MG63 (cell line): ENCODE measurements at places on chromosomes 2 and 18.

GRCh38 chr2:66164470-66164869 is 270.5 kb upstream of the MEIS1 start:
- DNase-seq, result no peak

GRCh38 chr2:65357095-65357958 is 75.1 kb downstream of the SPRED2 start:
- no peak for DNase-seq

DNA sequence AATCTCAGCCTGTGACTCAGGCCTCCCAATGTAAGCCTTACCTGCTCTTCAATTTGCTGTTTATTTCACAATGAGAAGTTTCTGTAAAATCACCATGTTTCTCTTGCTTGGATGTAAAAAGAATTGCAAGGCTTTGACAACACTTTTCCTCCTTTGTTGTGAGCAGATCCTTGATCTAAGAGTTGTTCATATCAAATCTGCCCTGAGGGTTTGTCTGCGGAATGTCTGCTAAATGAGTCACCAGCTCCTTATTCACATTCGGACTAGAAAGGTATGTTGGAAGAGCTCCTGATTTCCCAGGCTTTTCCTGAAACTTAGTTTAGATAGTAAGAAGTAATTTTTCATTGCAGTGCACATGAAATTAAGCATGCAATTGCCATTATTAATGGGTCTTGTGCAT is 268.2 kb upstream of the TCF4 start:
- DNase-seq, result peak; percentile 56

DNA sequence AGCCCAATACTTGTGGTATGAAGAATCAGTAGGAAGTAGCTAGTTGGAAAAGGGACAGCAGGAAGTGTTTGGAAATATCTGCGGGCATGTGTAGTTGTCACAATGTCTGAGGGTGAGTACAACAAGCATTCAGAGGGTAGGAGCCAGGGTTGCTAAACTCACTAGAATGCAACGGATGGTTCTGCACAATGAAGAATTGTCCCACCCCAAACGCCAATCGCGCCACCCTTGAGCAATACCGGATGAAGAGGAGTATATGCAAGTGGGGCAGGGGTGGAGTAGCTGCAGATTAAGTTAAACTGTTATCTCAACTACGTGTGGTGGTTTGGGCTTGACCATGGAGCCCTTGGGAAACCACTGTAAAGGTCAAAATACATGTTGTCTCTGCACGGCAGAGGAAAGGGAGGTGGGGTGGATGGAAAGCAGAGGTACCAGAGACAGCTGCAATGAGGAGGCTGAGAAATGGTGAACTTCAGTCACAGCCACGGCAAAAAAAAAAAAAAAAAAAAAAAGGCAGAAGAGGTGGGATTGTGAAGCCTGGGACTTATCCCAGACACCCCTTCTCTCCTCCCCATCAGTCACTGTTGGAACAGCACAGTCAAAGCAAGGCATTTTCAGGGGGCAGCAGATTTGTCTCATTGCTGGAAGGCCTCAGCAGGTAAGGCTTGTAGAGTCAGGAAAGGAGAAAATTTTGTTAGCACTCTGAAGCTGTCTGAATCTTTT is 5.2 kb downstream of the CCL20 start:
- DNase-seq, result peak; percentile 71

- DNase-seq, result no peak
Observed at GRCh38 chr2:141611176-141611571, 519.6 kb downstream of the LRP1B start.

GRCh38 chr2:23522726-23523372 is 137.9 kb downstream of the KLHL29 start:
- no peak for DNase-seq

DNA sequence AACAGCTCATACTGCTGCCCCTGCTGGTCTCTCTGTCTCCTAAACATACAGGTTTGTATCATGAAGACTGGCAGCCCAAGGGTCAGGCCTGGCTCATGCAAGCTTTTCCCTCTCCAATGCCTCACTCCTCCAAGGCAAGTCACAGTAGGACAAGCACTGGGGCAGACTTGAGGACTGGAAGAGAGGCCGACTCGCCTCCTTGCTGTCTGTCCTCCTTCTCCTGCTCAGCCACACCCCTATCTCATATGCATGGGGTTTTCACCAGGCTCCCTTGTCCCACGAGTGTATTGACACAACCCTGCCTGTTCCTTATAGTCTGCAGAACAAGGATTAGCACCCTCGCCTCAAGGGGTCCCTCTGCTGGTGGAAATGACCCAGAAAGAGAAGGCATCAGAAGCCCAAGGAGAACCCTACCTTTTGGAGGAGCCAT is 223.7 kb downstream of the SOX11 start:
- DNase-seq, result peak; percentile 19

DNA sequence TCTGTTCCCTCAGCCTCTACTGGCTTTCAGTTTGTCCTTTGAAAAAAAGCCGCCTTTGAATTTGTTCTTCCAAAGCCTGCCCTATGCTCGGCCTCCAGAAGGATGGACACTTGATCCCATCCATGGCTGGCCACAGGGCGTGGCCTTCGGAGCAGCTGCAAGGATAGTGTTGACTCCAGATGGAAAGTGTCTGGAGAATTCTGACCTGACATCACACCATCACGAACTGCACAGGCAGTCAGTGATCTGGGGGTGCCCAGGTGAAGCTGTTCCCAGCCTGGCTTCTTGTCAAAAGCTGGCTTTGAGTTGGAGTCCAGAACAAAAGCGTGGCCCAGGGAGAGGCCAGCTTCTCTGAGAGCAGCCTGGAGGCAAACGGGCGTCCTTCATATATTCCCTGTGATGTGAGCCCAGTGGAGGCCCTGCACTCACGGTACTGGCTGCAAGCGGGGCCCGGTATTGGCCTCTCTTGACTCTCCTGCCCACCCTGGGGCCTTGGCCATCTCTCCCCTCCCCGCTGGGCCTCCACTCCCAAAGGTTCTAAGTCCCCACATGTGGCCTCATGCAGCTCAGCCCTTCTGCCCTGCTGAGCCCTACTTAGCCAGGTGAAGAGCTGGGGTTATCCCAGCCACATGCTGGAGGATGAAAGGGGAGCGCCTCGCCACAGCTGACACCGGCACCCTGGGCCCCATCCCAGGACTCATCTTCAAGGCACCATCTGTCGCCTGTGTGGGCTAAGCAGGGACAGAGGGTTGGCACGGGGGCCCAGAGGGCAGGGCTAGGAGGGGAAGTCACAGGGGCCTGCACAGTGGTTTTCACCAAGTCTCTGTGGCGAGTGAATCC is 20.4 kb upstream of the ATOH8 start:
- no peak for DNase-seq

DNA sequence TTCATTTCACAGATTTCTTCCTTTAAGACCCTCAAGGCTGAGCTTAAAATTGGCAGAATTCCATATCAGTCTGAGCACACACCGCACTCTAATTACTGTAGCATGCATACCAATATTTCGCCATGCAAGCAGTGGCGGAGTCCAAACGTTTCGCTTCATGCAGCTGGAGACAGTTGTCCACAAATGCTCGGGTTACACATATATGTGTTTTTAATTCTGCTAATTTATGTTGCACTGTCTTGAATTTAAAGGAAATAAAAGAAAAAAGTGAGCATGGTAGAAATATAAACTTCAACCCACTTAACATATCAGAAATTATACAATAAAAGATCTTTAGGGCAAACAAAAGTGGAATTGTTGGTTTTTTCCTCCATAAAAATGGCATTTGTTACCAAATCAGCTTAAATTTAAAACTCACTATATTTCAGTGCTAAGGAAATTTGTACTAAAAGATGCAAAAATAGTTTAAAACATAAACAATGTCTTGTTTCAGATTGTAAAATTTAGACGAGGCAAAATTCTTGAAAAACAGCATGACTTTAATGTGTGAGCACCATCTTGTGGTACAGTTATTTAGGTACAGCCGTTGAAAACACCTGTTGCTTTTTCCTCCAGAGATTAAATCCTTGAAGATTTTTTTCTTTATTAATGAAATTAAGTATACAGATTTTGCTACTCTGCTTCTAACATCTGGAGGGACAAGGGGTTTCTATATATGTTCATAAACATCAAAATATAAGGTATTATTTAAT is 24.1 kb upstream of the KANSL1L start:
- no peak for DNase-seq

- DNase-seq, result no peak
Observed at GRCh38 chr2:230614913-230615332, 97.7 kb upstream of the CAB39 start.

- peak; percentile 21 for DNase-seq
Observed at GRCh38 chr2:217827430-217828201, 175.2 kb downstream of the TNS1 start.

DNA sequence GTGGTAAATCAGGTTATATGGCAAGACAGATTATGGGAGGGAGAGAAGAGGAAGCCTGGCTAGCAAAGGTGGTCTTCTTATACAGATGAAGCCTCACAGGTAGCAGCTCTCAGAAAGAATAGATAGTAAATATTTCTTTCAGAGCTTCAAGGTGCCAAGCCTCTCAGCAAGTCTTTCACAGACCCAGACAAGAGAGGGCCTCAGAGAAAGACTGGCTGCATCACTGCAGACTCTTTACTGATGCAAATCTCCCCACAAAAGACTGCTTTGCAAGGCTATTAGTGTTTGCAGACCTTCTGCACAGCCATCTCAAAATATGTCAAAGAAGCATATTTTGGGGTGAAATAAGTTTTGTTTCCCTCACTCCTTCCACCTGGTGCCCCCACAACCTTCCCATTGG is 372.4 kb upstream of the RND3 start:
- DNase-seq, result no peak

DNA sequence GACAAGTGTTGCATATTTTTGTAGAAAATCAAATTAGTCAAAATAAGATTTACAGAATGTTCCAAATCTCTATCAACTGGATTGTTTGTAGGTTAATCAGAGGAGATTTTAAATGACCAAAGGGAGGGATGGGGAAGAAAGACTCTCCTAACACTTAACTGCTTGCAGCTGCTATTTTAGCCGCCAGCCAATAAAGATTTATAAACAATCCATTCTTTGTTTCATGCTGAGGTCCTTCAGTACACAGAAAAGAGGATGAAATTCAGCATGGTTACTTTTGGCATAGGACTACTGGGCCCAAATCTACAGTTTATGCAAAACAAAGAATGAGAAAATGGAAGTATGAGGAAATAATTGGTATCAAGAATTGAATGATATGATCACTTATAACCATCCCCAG is 86.4 kb upstream of the FN1 start:
- no peak for DNase-seq

DNA sequence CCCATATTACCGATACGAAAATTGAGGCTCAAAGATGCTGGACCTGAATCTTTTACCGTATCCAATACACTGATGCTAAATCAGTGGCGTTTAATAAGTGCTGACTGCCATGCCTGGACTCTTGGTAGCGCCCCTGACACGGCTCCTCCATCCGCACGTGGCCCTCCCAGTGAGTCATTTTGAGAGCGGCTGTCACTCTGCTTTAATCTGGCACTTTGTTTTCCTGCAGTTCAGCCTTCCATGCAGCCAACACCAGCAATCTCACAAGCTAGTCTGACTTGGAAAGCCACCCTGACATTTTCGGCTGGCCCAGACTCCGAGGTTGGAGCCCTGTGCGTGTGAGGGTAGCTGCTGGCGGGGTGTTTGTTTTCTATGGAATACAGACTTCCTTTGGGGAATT is 155.1 kb upstream of the LMAN1 start:
- DNase-seq, result peak; percentile 90

GRCh38 chr18:12803069-12803936 is 80.7 kb downstream of the PTPN2 start:
- no peak for DNase-seq

DNA sequence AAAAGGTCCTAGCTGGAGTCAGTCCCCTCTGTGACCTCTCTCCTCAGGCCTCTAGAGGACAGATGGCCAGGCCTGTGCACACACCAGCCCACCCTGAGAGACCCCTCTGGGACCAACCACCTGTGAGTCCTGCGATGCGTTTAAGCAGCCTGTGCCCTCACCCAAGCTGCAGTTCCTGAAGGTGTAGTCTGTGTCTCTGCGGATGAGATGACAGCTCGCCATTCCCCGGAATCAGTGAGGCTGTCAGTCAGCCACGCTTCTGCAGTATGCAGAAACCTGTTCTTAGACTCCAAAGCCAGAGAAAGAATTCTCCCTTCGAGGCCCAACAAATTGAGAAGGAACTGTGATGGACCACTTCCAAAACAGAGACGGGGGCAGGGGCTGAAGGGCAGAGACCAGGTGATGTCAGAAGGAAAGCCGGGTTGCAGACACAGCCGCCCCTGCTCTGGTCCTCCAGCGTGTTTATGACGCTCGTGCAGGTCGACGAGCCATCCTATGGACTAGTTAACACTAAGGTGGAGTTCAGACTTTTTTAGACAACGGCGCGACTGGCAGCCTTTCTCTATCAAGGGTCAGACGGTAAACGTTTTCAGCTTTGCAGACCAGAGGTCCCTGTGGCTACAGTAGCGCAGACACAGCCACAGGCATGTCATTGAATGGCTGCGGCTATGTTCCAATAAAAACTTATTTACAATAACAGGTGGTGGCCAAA is 10.2 kb downstream of the MTERF4 start:
- no peak for DNase-seq

DNA sequence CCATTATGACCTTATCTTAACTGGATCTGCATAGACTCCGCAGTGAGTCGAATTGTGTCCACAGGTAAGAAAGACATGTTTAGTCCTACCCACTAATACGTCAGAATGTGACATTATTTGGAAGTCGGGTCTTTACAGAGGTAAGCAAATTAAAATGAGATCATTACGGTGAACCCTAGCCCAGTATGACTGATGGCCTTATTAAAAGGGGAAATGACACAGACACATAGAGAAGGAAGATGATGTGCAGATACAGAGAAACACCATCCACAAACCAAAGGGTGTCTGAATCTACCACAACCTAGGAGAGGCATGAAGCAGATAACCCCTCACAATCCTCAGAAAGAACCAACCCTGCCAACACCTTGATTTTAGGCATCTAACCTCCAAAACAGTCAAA is 135.6 kb downstream of the GALNT1 start:
- no peak for DNase-seq

- DNase-seq, result no peak
Observed at GRCh38 chr2:88212251-88212790, 42.2 kb downstream of the THNSL2 start.

DNA sequence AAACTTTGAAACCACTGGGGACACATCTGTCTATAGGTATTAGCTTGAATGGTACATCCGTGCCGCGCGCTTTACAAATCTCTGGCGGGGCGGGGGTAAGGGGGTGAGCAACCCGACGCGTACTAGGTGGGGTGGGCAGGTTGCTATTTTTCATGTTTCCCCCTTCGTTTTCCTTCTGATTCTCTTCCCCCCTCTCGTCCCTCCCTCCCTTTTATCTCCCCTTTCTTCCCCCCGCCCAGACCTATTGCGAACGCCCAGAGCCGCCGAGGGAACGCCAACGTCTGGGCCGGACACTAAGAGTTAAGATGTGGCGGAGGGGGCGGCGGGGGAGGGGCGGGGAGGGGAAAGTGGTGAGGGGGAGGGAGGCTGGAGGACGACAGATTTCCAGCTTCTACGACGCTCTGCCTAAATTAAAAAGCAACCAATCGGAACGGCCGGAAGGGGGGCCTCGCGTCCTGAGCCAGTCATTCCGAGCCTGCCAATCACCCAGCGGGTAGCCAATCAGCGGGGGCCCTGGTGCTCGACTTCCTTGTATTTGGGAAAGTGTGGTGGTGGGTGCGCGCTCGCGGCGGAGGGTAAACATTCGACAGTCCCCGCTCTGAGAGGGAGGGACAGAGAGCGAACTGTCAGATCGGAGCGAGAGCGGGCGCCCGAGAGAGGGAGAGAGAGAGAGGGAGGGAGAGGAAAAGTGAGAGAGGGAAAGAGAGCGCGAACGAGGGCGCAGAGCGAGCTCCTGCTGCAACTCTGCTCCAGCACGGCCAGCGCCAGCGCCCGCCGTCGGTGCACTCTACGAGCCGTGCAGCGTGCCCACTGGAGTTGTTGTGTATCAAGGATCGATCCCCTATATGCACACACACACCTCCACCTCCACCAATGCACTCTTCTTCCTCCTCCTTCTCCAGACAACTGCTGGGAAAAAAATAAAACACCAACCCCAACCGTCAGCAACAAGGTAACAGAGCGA is at the start of gene POU3F3:
Gene POU3F3, plus strand, starts transcription at position 582 of the 964 bp plus-strand sequence. CDS start 1,396 bp downstream, outside the sequence.
- peak; percentile 71 for DNase-seq
